Suprapubic skin (tissue), 4 donors: ENCODE measurements at places on chromosomes 11 and 22. TPM values are rescaled to one million over a fixed set of nuclear protein-coding genes. Genes with fewer than 3 reads are reported as not detected.

DNA sequence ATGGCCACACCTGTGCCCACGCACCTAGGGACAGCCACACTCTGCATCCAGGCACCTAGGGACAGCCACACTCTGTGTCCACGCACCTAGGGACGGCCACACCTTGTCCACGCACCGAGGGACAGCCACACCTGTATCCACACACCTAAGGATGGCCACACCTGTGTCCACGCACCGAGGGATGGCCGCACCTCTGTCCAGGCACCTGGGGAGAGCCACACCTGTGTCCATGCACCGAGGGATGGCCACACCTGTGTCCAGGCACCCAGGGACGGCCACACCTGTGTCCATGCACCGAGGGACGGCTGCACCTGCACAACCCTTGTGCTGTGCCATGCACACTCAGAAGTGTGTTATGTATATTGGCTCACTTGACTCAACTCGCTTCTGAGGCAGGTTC lies 10.8 kb downstream of the OVOL1 start:
- H3K36me3 ChIP-seq = peaks cover 9% of the 10 kb centered on the region
- no peak overlapping the region for H3K27ac ChIP-seq
- no peak for DNase-seq
- H3K27me3 ChIP-seq = peaks cover 25% of the 10 kb centered on the region
- no peak overlapping the region for H3K4me3 ChIP-seq

DNA sequence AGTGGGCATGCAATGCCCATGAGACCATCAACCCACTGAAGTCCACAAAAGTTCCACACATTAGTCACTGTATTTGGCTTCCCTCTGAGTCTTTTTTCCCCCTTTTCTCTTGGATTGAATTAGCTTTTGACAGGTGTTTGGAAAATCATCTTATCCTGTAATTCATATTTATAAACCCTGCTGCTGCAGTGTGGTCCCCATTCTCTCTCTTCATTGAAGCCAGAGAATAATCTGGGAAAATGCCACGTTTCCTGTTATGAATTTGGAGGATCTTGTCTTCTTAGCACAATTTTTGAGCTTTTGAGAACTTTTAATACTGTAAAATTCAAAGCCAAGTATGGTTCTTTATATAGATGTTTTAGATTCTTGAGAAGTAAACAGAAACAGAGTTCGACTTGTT lies 84.8 kb downstream of the UVRAG start:
- H3K27ac ChIP-seq = no peak overlapping the region
- no peak overlapping the region for H3K4me3 ChIP-seq
- H3K4me1 ChIP-seq = no peaks in the 10 kb centered on the region
- H3K36me3 ChIP-seq = no peaks in the 10 kb centered on the region

DNA sequence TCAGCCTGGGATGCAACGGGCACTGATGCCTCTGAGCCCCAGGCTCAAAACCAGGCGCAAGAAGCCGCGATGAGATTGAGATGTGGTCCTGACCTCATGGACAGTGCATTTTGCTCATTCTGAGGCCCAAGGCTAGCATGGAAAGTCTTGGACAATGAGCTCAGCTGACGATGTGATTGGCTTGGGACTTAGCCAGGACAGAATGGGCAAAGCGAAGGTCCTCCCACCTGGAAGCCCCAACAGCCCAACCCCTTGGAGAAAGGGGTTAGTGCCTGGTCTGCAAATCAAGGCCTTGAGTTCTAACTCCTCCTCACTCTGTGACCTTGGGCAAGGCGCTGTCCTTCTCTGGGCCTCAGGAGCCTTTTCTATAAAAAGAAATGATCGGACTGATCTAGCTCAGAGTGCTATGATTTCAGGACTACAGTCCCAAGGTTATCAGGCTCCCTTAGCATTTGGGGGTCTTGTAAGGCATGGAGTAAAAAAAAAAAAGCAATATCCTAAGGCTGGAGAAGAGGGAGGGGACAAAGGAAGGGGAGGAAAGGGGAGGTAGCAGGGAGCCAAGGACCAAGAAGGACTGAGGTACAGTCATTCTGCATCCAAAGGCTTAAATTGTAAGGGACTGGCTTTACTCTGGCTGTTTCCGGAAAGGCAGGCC lies 2.7 kb downstream of the SLC43A3 start:
- H3K36me3 ChIP-seq = peaks cover 12% of the 10 kb centered on the region
- H3K4me3 ChIP-seq = peak overlapping the region; percentile 52
- H3K4me1 ChIP-seq = peaks cover 58% of the 10 kb centered on the region
- H3K27me3 ChIP-seq = no peaks in the 10 kb centered on the region
- no peak for DNase-seq
- H3K27ac ChIP-seq = peak overlapping the region; percentile 94

- peaks cover 15% of the 10 kb centered on the region for H3K36me3 ChIP-seq
- H3K27ac ChIP-seq = peak overlapping the region; percentile 93
- H3K4me1 ChIP-seq = peaks cover 29% of the 10 kb centered on the region
- no peak for DNase-seq
- H3K27me3 ChIP-seq = no peaks in the 10 kb centered on the region
Observed at GRCh38 chr11:93784935-93785360, 866 bp downstream of the MED17 start.

GRCh38 chr11:68181719-68182451 lies 31.2 kb downstream of the KMT5B start:
- no peak overlapping the region for H3K4me3 ChIP-seq
- no peak for DNase-seq
- no peak overlapping the region for H3K27ac ChIP-seq
- H3K27me3 ChIP-seq = no peaks in the 10 kb centered on the region
- H3K36me3 ChIP-seq = peaks cover 62% of the 10 kb centered on the region
- no peaks in the 10 kb centered on the region for H3K4me1 ChIP-seq

- no peaks in the 10 kb centered on the region for H3K4me1 ChIP-seq
- no peak overlapping the region for H3K27ac ChIP-seq
- H3K27me3 ChIP-seq = no peaks in the 10 kb centered on the region
- H3K4me3 ChIP-seq = no peak overlapping the region
- no peak for DNase-seq
Observed at GRCh38 chr11:40542821-40543220, 916.6 kb downstream of the LRRC4C start.

- peaks cover 55% of the 10 kb centered on the region for H3K4me1 ChIP-seq
- H3K27ac ChIP-seq = peak overlapping the region; percentile 61
- H3K4me3 ChIP-seq = no peak overlapping the region
- DNase-seq = no peak
- no peaks in the 10 kb centered on the region for H3K27me3 ChIP-seq
- H3K36me3 ChIP-seq = no peaks in the 10 kb centered on the region
Observed at GRCh38 chr11:86555866-86556265, 116.5 kb downstream of the ME3 start.

DNA sequence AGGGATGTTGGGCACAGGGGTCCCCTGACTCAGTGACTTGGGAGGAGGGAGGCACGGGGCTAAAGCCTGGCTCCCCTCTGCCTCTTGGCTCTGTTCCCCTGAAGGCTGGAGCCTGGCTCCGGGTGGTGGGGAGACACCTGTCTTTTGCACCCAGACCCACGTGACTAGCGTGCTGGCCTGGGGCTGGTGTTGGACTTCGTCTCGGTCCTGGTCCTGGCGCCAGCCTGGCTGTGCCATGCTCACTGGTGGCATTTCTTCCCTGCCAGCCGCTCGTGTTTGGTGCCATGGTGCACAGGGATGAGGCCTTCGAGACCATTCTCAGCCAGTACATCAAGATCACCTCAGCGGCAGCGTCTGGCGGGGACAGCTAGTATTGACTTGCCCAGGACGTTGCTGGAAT lies 56.7 kb downstream of the GRAMD4 start:
- no peak for DNase-seq
- H3K27me3 ChIP-seq = no peaks in the 10 kb centered on the region
- no peak overlapping the region for H3K27ac ChIP-seq
- peaks cover 49% of the 10 kb centered on the region for H3K36me3 ChIP-seq
- H3K4me3 ChIP-seq = no peak overlapping the region

DNA sequence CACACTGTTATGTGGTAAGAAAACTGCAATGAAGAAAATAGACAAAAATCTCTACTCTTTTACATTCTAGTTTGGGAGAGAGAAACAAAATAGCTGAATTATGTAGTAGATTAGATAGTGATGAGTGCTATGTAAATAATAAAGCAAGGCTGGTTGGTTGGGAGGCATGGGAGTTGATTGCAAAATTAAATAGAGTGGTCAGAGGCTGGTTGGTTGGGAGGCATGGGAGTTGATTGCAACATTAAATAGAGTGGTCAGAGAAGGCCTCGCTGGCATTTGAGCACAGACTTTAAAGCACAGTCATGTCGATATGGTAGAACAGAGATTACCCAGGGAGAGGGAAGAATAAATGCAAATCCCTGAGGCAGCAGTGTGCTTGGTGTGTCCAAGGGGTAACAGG lies 22.4 kb downstream of the SIK2 start:
- H3K27ac ChIP-seq = no peak overlapping the region
- H3K4me3 ChIP-seq = no peak overlapping the region
- H3K27me3 ChIP-seq = no peaks in the 10 kb centered on the region
- H3K36me3 ChIP-seq = peaks cover 13% of the 10 kb centered on the region
- DNase-seq = no peak
- H3K4me1 ChIP-seq = peaks cover 20% of the 10 kb centered on the region

- H3K36me3 ChIP-seq = peaks cover 57% of the 10 kb centered on the region
- no peak overlapping the region for H3K4me3 ChIP-seq
- H3K27ac ChIP-seq = no peak overlapping the region
- H3K4me1 ChIP-seq = no peaks in the 10 kb centered on the region
- H3K27me3 ChIP-seq = no peaks in the 10 kb centered on the region
Observed at GRCh38 chr22:17097701-17098100, 12.9 kb downstream of the IL17RA start.

GRCh38 chr22:31826443-31826842 lies 72.6 kb downstream of the DEPDC5 start:
- H3K27ac ChIP-seq = no peak overlapping the region
- H3K4me3 ChIP-seq = no peak overlapping the region
- H3K36me3 ChIP-seq = peaks cover 57% of the 10 kb centered on the region
- DNase-seq = no peak

The OR56A4 gene
- 0.51 TPM for total RNA-seq

The KDM4E gene
- total RNA-seq = not detected

The TSPAN32 gene
- not detected for total RNA-seq

The KRTAP5-10 gene
- total RNA-seq = 3.9 TPM

The KRTAP5-8 gene
- 5.3 TPM for total RNA-seq

The MFRP gene
- total RNA-seq = 0.11 TPM
